ENCODE measurements at places on chromosomes 5 and 9. TPM values are rescaled to one million over a fixed set of nuclear protein-coding genes. Genes with fewer than 3 reads are reported as not detected.

The TAL2 gene
- not detected for total RNA-seq

The CBY3 gene
- 0.71 TPM for total RNA-seq

The CDH18 gene
- not detected for total RNA-seq

The ACOT12 gene
- total RNA-seq = not detected

The SHC3 gene
- total RNA-seq = not detected

The CHSY3 gene
- not detected for total RNA-seq

The EGFL7 gene
- 0.41 TPM for total RNA-seq

The FAM81B gene
- not detected for total RNA-seq

The YIPF5 gene
- 46.6 TPM for total RNA-seq

The PCDHB7 gene
- not detected for total RNA-seq

The EIF4E1B gene
- total RNA-seq = not detected

The CTXN3 gene
- total RNA-seq = not detected

The PNPLA7 gene
- 7.0 TPM for total RNA-seq

The OTP gene
- total RNA-seq = not detected

The FOXD4 gene
- total RNA-seq = not detected

Measured in activated naive CD4-positive, alpha-beta T cell treated with anti-CD3 and anti-CD28 coated beads, Interleukin-2, amount 10 ng/mL, durations not matched to agents 5 hours and 36 hours (primary cell).